Right atrium auricular region (tissue), 2 donors: ENCODE measurements at places on chromosomes 1 and 21. TPM values are rescaled to one million over a fixed set of nuclear protein-coding genes. Genes with fewer than 3 reads are reported as not detected.

Gene OPTC
- not detected for total RNA-seq

Gene RCC1
- 6.2 TPM for total RNA-seq

Gene ABCA4
- total RNA-seq = not detected

Gene LINGO4
- 0.33 TPM for total RNA-seq

Gene RBM11
- total RNA-seq = 1.7 TPM

Gene ADAMTSL4
- 41.1 TPM for total RNA-seq

Gene PHTF1
- total RNA-seq = 8.6 TPM

Gene MAGOH
- 22.1 TPM for total RNA-seq

Gene LCE6A
- not detected for total RNA-seq

Gene RASSF5
- total RNA-seq = 9.9 TPM

Gene TUFT1
- total RNA-seq = 7.9 TPM

Gene LY9
- 0.20 TPM for total RNA-seq

Gene LRRN2
- 8.2 TPM for total RNA-seq

Gene GUCA2A
- not detected for total RNA-seq

Gene SPATA45
- not detected for total RNA-seq

Gene NTMT2
- 1.9 TPM for total RNA-seq

Gene CASQ1
- total RNA-seq = 10.1 TPM

Gene PATJ
- total RNA-seq = 37.9 TPM

Gene SHE
- total RNA-seq = 10.8 TPM

Gene RAB3B
- total RNA-seq = not detected

Gene MAD2L2
- total RNA-seq = 31.1 TPM

Gene TNNI3K
- total RNA-seq = 14.6 TPM

Gene DNASE2B
- not detected for total RNA-seq
